ENCODE measurements at places on chromosomes 5 and 9.
A peak's percentile ranks its signal among the peaks of the same experiment; 100 is the strongest.

GRCh38 chr9:72140586-72140985, 8.7 kb upstream of the GDA start:
- no peak for DNase-seq

DNA sequence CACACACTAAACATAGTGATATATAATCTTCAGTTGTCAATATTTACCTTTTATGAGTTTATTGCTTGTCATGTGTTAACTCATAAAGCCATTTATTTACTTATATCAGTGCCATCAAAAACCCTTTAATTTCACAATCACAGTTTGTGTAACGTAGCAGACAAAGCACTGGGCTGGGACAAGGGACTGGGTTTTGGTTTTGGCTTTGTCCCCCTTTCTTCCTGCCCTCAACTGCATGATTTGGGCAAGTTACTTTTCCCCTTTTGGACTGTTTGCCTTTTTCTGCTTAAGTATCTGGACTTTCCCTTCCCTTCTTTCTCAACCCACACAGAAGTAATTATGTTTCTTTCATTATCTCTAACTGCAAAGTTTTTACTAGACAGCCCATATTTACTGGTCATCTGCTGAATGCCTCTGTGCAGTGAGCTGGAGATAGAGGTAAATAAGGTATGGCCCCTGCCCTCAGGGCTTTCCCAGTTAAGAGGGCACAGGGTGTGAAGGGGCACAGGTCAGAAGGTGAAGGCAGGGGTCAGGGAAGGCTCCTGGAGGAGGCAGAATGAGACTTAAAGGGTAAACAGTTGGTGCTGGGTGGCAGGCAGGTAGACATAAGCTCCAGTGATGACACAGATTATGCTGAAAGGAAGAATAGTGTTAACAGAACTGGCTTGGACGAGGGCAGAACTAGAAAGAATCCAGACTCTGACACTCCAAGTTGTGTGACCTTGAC, 14.8 kb upstream of the NR3C1 start:
- DNase-seq = no peak

DNA sequence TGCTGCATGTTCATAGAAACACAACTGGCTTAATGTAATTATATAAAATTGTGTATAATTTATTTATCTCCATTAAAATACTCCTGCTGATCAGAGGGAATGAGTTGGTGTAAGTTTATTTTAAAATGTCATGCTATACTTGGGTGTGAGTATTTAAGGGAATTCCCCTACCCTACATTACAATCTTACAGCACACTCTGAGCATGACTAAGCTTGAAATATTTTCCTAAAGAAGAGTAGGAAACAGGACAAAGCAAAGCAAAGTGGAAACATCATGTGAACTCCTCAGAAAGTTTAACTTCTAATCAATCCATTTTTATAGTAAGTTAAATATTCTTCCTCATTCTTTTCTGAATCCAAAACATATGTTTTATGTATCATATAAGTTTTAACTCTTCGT, 1271.3 kb downstream of the EFNA5 start:
- DNase-seq = no peak

GRCh38 chr5:76264681-76265080, 138.4 kb upstream of the IQGAP2 start:
- no peak for DNase-seq

GRCh38 chr5:15004506-15004905, 132.9 kb upstream of the ANKH start:
- no peak for DNase-seq

- no peak for DNase-seq
Measured at GRCh38 chr9:76985581-76985980, 33.9 kb upstream of the FOXB2 start.

DNA sequence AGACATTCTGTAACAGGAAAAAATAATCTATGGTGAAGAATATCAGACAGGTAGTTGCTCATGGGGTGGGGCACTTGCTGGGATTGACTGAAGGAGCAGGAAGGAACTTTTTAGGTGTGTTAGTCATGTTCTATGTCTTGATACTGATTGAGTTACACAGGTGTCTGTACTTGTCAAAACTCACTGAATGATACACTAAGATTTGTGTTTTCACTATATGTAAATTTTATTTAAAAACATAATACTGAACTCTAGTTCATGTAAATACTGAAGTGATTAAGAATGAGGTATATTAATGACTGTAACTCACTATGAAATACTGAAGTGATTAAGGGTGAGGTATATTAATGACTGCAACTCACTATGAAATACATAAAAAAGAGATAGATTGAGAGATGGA, 28.5 kb downstream of the IL6ST start:
- DNase-seq = no peak

GRCh38 chr9:7243838-7244237, 486.1 kb downstream of the KDM4C start:
- no peak for DNase-seq

GRCh38 chr5:148179234-148179824, 11.0 kb downstream of the SPINK14 start:
- DNase-seq = no peak

GRCh38 chr9:103755441-103755840, 338.7 kb upstream of the SMC2 start:
- no peak for DNase-seq

- DNase-seq = no peak
Measured at GRCh38 chr9:100170085-100170484, 71.0 kb downstream of the INVS start.

GRCh38 chr9:88236511-88237478, 98.5 kb upstream of the SPATA31C2 start:
- DNase-seq = no peak

DNA sequence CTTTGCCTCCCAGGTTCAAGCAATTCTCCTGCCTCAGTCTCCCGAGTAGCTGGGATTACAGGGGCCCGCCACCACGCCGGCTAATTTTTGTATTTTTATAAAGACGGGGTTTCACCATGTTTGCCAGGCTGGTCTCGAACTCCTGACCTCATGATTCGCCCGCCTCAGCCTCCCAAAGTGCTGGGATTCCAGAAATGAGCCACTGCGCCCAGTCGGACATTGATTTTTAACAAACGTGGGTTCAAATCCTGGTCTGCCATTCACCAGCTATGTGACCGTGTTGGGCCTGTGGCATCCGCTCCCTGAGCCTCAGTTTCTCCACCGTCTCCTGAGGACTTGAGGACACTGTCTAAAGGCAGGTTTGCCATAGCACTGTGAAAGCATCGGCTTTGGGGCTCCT, 41.8 kb upstream of the NEK6 start:
- DNase-seq = no peak

DNA sequence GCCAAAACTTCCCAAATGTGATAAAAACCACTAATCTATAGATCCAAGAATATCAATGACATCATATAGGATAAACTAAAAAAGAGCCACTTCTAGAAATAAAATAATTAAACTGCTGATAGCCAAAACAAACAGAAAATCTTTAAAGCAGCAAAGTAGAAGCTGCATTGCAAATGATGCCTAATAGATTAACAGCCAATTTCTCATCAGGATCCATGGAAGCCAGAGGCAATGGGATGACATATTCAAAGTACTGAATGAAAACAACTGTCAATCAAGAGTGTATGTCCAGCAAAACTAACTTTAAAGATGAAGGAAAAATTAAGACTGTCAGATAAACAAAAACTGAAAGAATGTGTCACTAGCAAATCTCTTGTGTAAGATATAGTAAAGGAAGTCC, 224.8 kb downstream of the PSAT1 start:
- DNase-seq = no peak

DNA sequence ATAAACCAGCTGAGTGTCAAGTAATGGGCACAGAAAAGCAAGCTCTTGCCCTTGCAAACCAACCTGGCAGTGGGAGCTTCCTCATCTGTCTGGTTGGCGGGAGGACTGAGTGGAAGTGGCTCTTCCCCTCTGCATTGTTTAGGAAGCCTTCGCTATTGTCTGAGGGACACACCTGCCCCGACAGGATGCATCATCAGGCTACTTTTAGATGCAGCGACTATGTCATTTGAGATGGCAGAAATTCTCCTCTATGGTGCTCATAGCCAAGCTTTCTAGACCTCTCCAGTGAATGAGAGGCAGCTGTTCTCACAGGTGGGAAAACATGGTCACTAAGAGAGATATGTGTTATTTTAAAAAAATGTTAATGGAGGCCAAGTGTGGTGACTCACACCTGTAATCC, 104.0 kb downstream of the DOCK8 start:
- no peak for DNase-seq

- no peak for DNase-seq
Measured at GRCh38 chr5:171927345-171927941, 79.0 kb downstream of the FBXW11 start.

DNA sequence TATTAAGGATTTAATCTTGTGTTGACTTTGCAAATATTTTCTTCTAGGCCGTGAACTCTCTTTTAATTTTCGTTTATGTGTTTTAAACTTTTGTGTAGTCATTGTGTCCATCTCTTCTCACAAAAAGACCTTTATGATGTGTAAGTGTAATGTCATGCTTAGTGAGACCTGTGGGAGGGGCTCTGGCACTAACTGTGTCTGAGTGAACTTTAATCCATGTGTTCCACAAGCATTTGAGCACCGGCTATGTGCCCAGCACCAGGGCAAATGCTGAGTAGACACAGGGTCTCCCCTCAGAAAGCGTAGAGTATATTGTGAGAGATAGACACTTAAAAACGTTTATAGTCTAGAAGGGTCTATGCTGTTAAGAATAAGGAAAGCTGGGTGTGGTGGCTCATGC, 272.6 kb upstream of the TUT7 start:
- DNase-seq = no peak

- DNase-seq = no peak
Measured at GRCh38 chr9:27404661-27405060, 107.7 kb upstream of the EQTN start.

DNA sequence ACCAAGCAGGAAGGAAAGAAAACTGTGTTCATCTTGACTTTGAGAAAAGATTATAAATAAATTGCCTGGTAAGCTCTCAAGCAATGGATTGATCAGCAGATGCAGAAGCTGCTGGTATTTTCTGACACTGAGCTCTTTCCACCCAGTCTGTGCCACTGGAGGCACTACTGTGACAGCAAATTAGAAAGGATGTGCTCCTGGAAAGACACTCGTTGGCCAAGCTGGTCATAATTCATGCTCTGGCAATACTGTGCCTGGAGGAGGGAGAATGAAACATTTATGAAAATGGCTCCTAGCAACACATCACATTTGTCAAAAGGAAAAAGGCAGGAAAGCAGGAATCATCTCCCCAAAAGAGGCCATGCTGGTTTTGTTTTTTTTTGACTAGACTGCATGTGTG, 84.2 kb downstream of the CAVIN4 start:
- no peak for DNase-seq

DNA sequence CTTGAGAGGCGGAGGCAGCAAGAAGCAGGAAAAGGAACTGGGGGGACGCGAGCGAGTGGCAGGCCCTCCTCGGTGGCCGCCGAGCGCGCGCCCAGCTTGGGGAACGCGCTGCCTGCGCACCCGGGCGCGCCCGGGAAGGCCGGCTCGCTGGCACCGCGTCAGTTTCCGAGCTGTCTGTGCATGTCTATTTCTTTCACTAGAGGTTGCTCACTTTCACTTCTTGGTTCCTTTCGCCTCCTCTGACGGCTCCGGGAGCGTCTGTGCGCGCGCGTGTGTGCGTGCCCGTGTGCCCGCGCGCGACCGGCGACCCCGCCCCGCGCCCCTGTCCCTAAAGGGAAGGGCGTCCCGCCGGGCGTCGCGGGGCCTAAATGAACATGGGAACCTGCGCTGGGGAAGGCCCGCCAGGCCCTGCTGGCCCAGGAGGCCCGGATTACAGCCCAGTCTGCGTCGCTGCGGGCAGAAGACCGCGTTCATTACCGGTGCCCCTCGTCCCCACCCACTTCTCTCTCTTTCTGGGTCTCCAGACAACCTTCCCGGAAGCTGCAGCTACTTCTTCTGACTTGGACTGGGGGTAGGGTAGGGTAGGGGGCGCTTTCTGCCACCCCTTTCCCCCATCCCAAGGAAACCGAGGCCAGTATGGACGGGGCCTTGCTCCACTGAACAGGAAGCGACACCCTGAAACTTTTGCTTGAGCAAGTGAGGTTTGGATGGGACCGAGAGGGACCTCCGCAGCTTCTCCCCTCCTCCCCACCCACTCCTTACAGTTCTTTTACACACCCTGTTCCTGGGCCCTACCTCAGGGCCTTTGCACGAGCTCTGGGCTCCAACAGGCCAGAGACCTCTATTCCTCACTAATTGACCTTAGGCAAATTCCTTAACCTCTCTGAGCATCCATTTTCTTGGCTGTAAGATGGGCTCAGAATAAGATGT, 205.8 kb upstream of the IER5L start:
- peak; percentile 47 for DNase-seq

- DNase-seq = no peak
Measured at GRCh38 chr9:83432877-83433550, 105.2 kb downstream of the FRMD3 start.

DNA sequence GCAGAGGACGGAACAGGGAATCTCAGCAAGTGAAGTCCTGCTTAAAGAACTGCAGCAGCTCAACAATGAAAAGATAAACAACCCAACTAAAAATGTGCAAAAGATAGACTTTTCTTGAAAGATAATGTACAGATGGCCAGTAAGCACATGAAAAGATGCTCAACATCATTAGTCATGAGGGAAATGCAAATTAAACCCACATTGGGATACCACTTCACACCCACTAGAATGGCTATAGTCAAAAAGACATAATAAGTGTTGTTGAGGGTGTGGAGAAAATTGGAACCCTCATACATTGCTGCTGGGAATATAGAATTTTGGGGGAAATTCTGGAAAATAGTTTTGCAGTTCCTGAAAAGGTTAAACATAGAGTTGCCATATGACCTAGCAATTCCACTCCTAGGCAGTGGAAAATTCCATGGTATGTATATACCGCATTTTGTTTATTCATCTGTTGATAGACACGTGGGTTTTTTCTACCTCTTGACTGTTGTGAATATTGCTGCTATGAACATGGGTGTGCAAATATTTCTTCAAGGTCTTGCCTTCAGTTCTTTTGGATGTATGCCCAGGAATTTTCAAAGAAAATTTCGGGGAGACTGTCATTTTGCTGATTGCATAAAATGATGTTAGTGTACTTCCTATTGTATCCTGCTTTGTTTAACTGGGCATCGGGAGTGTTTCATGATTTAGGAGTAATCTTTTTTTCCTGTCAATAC, 7.2 kb downstream of the CNOT8 start:
- no peak for DNase-seq

- no peak for DNase-seq
Measured at GRCh38 chr5:64918083-64918482, 149.4 kb downstream of the CWC27 start.

DNA sequence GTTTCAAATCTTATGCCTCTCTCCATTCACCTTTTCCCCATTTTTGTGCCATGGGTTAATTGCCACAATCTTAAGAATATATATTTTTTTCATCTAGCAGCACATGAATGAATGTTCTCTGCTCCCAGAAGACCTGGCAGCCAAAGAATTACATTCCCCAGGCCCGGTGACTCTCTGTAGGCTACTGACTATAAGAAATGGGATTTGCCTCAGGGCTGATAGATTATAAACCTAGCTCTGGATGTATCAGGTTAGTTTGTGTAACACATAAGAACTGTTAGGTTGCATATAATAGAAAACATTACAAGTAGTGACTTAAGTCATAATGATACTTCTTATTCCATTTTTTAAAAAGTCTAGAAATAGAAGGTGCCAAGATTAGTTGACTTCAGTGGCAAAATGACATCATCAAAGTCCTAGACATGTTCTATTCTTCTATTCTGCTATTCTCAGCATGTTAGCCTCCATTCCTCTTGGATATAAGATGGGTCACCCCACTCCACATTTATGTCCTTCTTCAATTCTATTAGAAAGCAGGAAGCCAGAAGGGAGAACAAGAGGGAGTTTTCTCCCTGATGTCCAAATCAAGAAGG, 10.9 kb upstream of the ZNF474 start:
- no peak for DNase-seq

- DNase-seq = no peak
Measured at GRCh38 chr9:93684806-93685543, 108.6 kb downstream of the PHF2 start.

- DNase-seq = no peak
Measured at GRCh38 chr5:4737868-4738267, 402.3 kb upstream of the ADAMTS16 start.

Measured in stimulated activated CD8-positive, alpha-beta memory T cell treated with anti-CD3 and anti-CD28 coated beads, Interleukin-4, amount 100 ng/mL, for 1 hour (primary cell).